ENCODE measurements at places on chromosomes 7 and 10.

GRCh38 chr10:111439034-111439842 is 362.4 kb downstream of the ADRA2A start:
- no peak for DNase-seq

DNA sequence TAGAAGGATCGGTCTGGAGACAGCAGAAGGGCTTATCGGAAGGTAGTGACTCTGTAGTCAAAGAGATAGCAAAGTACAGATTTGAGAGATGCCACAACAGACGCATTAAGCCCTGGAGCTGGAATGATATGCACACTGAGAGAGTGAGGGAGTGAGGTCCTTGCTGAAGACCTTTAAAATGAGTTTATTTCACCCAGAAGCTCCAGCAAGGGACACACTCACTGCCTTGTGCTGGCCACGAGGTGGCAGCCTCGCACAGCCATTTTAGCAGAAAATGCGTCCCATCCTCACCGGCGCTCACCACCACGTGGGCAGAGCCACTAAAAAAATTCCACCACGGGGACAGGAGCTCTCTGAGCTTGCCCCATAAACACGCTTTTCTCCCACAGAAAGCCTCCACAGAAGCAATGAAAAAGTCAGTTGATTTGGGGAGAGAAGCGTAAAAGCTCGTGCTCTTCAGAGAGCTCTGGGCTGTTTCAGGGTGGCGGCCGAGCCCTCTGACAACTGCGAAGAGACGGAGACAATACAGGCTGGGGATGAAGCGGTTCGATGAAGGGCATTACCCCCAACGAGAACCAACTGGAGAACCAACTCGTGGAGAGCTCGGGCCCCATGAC is 163.0 kb upstream of the KLF14 start:
- peak; percentile 67 for DNase-seq

- no peak for DNase-seq
These were observed 14.1 kb upstream of the SUN1 start for GRCh38 chr7:818031-818699.

DNA sequence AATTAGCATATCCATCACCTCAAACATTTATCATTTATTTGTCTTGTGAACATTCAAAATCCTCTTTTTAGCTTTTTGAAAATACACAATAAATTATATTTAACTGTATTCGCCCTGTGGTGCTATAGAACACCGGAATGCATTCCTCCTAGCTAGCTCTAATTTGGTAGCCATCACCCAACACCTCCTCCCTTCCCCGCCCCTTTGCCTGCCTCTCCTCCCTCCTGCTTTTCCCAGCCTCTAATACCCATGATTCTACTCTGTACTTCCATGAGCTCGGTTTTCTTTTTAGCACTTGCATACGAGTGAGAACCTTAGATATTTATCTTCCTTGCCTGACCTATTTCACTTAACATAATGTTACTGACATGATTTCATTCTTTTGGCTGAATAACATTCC is 80.1 kb downstream of the ANKRD26 start:
- no peak for DNase-seq

DNA sequence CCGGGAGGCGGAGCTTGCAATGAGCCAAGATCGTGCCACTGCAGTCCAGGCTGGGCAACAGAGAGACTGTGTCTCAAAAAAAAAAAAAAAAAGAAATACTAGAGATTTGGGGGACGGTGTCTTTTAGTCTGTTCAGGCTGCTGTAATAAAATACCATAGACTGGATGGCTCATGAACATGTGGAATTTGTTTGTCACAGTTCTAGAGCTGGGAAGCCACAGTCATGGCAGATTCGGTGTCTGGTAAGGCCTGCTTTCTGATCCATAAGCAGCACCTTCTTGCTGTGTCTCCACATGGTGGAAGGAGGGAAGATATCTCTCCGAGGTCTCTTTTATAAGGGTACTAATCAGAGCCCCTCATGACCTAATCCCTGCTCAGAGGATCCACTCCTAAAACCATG is 102.7 kb upstream of the MKLN1 start:
- DNase-seq = no peak

DNA sequence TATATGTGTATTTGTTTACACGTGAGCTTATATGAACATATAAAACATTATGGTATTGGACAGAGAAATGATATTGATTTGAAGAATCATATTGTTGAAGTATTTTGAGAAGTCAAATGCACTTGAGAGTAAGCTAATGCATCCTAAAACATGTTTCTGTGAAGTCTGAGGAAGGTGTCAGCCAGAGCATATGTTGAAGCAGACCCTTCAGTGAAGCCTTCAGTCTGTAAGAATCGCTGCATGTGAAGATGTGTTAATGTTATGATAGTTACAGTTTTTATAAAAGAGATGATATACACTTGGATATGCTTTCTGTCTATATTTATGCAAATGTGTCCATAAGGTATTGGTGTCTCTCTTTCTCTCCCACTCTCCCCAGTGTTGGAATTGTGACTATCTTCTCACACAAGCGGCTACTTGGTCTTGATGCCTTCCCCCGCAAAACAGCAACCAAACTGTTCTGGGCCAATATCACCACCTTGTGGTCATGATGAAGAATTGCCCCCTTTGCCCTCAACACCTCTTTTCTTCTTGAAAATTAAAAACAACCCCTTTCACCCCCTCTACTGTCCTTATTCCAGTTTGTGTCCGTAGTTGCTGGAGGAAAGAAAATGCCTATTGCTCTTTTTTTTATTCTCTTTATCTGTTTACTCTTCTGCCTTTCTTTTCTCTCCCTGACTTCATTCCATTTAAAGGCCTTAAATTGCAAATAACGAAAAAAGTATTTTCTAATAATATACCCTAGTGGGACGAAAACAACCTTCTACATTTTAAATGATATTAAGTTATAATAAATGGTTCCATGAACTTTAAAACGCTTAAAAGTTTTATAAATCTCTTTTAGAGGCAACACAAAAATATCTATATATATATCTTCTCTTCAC is 64.9 kb downstream of the IKZF1 start:
- no peak for DNase-seq

DNA sequence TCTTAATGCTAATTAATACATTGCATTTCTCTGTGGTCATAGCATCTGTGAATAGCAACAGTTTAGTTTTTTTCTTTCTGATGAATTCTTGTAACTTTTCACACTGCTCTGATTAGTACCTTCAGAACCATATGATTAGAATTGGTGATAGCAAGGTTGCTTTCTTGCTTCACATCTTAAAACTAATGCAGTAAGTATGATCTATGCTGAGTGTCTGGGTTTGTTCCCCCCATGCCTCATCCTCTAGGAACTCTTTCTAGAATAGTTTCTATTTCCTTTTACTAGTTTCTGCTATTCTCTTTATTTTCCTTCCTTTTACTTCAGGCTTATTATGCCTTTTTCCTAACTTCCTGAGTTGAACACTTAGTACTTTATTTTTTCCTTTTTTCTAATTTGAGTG is 32.4 kb downstream of the TES start:
- no peak for DNase-seq

GRCh38 chr7:154440058-154440457 is 387.9 kb downstream of the DPP6 start:
- no peak for DNase-seq

DNA sequence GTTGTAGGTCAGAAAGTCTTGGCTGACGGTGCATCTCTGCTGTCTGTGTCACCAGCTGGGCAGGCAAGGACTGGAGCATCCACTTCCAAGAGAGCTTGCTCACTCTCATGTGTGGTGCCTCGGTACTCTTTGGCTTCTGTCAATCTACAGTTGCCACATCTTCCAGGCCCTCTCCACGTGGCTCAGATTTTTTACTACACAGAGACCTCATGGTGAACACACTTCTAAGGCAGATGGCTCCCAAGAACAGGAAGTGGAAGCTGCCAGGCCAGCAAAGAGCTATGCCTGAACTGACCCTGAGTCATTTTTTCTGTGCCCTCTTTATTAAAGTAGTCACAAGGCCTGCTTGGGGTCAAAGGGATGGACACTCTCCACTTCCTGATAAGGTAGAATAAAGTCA is 351.5 kb upstream of the AUTS2 start:
- no peak for DNase-seq

DNA sequence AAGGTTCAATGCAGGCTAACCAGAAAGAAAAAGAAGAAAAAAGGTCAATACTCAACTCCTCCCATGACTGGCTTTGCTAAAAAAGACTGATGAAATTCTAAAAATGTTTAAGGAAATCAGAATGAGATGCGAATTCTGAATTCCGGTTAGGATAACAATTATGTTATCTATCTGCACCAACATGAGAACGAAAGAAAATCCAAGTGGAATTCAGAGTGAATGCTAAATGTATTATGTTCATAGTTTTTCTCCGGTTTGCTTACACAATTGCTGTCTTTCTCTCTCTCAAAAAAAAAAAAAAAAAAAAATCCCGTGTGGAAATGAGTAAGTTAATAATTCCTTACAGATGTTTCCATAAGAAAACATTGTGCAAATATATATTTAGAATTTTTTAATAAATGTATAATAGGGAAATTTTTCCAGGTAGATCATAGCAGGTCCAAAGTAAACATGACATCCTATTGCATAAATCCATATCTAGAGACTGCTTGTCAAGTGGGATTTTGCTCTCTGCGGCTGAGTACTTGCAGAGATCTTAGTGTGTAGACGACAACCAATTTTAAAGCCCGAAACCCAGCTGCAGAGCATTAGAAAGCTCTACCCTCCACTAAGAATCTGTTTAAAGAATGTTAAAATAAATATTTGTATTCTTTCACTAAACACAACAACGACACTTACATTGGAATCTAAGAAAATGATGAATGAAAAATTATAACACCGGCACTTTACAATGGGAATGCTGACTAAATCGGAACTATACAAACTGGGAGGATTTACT is 104.0 kb downstream of the JAZF1 start:
- no peak for DNase-seq

- DNase-seq = no peak
These were observed 129.6 kb upstream of the MKLN1 start for GRCh38 chr7:131197920-131198615.

- no peak for DNase-seq
These were observed 606.5 kb downstream of the IPMK start for GRCh38 chr10:57661206-57661605.

GRCh38 chr7:77833136-77833535 is 34.6 kb downstream of the PHTF2 start:
- DNase-seq = no peak

GRCh38 chr7:157439149-157439548 is 102.3 kb downstream of the DNAJB6 start:
- DNase-seq = no peak

DNA sequence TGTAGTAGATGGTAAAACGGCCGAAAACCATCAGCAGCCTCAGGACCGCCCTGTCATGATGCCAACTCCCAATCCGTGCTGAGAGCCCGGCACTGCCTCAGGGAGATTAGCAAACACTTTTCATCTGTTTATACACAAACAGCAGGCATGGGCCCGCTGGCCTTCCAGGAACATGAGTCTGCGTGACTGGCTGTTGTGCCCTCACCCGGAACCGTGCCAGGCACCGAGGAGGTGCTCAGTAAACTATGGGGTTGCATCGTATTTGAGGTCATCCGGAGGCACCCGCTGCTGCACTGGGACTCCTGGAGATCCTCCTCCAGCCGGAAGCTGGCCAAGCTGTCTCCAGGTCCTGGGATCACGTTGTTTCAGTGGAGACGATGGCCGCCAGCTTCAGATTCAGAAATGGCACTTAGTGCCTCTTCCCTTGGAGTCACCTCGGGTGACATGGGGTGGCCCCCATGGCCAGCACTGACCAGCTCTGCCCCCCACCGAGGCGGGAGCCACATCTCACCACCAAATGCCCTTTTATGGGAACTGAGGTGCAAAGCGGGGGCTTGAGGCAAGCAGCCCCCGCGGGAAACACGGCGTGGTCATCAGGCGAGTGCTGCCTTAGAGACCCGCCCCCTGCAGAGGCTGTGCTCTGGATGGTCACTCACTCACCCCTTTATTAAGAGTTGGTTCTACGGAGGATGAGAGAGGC is 585.9 kb downstream of the PTPRN2 start:
- no peak for DNase-seq

- DNase-seq = no peak
These were observed 140.8 kb downstream of the SFMBT2 start for GRCh38 chr10:7269988-7270387.

GRCh38 chr10:64515970-64516699 is 994.9 kb downstream of the REEP3 start:
- DNase-seq = no peak

GRCh38 chr7:149241696-149242095 is 2.2 kb downstream of the ZNF212 start:
- DNase-seq = no peak

- peak; percentile 7 for DNase-seq
These were observed 622 bp downstream of the CPEB3 start for GRCh38 chr10:92290076-92290836.

DNA sequence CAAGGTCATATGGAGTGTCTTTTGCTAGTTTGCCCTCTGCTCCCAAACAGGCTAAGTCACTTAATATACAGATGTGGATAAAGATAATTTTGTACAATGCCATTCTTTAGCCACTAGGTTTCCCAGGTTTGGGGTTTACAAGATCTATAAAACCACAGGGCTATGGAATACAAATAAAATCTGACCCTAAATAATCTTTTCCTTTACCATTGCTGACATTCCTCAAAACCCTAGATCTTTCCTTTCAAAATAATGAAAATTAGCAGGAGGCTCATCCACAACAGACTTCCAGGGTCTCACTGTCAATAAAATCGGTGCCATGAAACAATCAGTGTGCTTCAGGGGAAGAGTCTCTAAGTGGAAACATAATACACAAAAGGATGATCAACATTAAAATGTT is 148.4 kb downstream of the CPEB3 start:
- no peak for DNase-seq

DNA sequence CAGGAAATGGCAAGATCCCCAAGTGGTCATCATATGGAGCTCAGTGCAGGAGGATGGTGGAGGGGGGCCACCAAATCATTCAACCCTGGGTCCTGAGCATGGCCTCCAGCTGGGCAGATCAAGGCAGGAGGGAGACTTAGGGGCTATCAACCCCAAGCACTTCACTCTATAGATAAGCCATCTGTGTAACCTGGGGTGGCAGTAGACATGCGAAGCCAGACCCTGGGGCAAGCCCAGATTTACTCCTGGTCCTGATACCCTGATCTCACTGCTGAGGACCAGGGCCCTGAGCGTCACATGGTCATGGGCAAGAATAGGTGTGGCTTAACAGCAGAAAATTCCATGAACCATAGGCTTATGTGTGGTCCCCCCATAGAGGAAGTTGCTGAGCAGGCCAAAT is 173.0 kb upstream of the ADCY1 start:
- DNase-seq = no peak

DNA sequence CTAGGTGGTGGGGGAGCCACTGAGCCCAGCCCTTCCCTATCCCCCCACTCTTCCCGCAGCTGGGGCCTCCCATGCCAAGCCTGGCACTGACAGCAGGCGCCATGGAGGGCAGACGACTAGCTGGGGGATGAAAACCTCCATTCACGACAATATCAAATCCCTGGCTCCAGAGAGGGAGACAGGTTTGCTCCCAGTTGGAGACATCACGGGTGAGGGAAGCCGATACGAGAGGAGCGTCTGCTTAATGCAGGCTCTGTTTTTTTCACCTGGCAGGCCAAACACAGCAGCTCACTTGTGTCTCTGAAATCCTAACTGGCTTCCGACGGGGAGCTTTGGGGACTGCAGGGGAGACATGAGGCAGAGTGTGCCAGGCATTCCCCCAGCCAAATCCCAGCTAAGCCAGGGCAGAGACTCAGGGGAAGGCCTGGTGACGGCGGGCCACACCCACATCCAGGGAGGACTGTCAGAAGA is 307.4 kb upstream of the ZMIZ1 start:
- DNase-seq = no peak

- DNase-seq = no peak
These were observed 195.4 kb downstream of the SKIDA1 start for GRCh38 chr10:21329995-21330627.

All from activated T-cell treated with anti-CD3 and anti-CD28 coated beads for 24 hours (primary cell).